ENCODE measurements at places on chromosomes 16 and 17. TPM values are rescaled to one million over a fixed set of nuclear protein-coding genes. Genes with fewer than 3 reads are reported as not detected.

The GGT6 gene
- 6.6 TPM for total RNA-seq

The COL1A1 gene
- total RNA-seq: 10.5 TPM

The USP31 gene
- 13.4 TPM for total RNA-seq

The GP1BA gene
- total RNA-seq: not detected

- no peak for DNase-seq
Observed at GRCh38 chr16:86176462-86176861, 277.5 kb downstream of the IRF8 start.

DNA sequence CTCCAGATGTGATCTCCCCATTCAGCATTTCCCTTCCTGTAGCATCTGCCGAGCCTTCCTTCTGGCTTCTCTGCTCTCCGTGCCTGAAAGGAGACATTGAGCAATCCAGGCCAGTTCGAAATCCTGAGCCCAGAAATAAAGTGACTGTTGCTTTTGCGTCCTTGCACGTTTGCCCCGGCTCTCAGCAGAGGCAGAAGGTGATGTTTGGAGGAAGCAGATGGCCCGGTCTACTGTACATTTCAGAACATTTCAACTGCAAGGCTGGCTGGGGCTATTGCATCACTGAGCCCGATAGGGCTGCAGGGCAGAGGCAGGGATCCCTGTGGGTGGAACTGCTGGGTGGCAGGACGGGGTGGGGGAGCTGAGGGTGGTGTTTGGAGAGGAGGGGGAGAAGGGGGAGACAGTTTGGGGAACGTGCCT lies 29.4 kb downstream of the IRF8 start:
- no peak for DNase-seq

DNA sequence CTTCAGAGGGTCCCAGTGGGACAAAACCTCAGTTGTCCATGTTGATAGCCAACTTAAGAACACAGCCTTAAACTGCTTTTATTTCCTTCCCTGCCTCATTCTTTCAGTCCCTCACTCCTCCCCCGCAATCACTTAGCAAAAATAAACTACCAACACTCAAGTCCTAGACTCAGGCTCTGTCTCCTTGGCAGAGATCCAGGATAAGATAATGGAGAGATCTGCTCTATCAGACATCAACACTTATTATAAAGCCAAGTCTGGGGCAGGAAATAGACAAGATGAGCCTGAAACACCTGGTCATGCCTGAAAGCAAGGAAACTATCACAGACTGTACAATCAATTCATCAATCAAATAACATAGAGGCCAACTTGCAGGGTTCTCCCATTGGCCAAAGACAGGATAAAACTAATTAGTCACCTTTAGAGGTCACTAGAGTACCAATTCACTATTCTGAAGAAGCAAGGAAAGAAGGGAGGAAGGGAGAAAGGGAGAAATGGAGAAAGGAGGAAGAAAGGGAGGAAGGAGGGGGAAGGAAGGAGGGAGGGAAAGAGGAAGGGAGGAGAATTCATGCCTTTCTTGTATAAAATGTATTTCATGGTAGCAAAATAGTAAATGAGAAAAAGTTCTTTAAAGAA lies 15.7 kb downstream of the HYDIN start:
- peak; percentile 37 for DNase-seq

DNA sequence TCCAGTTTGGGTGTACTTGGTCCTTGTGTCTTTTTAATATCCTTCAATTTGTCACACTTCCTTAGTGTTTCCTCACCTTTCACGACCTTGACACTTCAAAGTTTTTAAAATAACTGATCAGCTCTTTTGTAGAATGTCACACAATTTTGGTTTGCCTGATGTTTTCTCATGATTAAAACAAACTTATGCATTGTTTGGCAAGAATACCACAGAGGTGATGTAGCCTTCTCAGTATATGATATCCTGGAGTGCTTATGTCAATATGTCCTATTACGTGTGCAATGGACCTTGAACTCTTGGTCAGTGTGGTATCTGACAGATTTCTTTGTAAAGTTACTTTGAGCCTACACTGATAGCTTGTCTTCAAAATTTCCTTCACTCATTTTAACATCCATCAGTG lies 297.4 kb downstream of the CNTNAP4 start:
- DNase-seq: no peak

- no peak for DNase-seq
Observed at GRCh38 chr17:18977021-18977420, 25.1 kb downstream of the SLC5A10 start.

DNA sequence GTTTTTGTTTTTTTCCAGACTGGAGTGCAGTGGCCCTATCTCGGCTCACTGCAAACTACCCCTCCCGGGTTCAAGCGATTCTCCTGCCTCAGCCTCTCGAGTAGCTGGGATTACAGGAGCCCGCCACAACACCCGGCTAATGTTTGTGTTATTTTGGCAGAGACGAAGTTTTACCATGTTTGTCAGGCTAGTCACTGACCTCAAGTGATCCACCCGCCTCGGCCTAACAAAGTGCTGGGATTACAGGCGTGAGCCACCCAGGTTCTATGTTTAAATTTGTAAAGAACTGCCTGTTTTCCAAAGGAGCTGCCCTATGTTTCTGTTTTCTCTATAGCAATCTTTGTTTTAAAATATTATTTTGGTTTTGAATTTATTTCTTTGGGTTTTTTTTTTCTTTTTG lies 13.8 kb upstream of the C16orf87 start:
- no peak for DNase-seq

DNA sequence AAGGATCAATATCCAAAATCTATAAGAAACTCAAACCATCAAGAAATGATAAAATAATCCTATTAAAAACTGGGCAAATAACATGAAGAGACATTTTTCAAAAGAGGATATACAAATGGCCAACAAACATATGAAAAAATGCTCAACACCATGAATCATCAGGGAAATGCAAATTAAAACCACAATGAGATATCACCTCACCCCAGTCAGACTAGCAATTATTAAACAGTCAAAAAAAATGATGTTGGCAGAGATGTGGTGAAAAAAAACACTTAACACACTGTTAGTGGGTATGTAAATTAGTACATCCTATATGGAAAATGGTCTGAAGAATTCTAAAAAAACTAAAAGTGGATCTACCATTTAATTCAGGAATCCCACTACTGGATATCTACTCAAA lies 379.0 kb upstream of the SOX9 start:
- DNase-seq: peak; percentile 59

GRCh38 chr17:72788950-72789585 lies 303.4 kb downstream of the SLC39A11 start:
- peak; percentile 17 for DNase-seq

DNA sequence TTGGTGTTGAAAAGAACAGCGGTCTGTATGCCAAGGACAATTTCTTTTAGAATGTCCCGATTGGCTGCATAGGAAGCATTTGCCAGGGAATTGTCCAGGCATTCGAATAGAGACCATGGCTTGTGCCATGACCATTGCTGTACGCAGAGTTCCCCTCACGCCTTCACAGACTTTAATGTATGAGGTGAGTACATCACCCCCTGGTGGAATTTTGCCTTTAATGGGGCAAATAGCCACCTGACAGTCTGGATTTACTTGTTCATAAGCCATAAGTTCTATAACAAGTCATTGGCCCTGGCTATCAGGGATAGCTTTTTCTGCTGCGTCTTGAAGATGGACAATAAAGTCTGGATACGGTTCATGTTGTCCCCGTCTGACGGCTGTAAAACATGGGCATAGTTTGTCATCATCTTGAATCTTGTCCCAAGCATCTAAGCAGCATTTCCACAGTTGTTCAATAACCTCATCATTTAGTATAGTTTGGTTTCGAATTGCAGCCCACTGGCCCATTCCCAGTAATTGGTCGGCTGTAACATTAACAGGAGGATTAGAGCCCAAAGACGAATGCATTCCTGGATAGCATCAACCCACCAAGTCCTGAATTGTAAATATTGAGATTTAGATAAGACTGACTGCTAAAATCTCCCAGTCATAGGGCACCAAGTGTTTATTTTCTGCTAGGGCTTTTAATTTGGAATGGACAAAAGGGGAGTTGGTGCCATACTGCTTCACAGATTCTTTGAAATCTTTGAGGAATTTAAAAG lies 67.7 kb upstream of the ARL4D start:
- DNase-seq: no peak
